ENCODE measurements at places on chromosomes 11 and 22.

DNA sequence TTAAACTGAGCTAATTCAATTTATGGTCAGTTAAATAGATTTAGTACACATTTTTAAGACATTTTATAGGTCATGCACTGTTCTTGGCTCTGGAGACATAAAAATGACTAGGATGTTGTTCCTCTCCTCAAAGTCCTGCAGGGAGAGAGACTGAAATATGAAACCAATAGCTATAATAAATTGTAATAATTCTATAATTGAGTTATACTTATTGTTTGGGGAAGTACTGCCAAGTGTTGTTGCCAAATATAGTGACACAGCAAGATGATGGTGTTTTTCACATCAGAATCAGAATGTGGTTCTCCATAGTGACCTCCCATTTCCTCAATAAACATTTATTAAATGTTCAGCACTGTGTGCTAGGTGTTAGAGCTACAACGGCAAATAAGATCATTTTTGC is 470.6 kb downstream of the NTM start:
- no peak for DNase-seq

GRCh38 chr11:128300785-128301184 is 286.6 kb downstream of the ETS1 start:
- no peak for DNase-seq

- DNase-seq: no peak
These were observed 59.9 kb downstream of the TRAF6 start for GRCh38 chr11:36450110-36450572.

- peak; percentile 47 for DNase-seq
These were observed at the start of gene MAPK8IP1 for GRCh38 chr11:45885274-45885920. Gene MAPK8IP1, plus strand, starts transcription at chr11:45885651. Its CDS starts 170 bp downstream, at chr11:45885821.

GRCh38 chr11:96314326-96315020 is 28.5 kb downstream of the MAML2 start:
- DNase-seq: no peak

DNA sequence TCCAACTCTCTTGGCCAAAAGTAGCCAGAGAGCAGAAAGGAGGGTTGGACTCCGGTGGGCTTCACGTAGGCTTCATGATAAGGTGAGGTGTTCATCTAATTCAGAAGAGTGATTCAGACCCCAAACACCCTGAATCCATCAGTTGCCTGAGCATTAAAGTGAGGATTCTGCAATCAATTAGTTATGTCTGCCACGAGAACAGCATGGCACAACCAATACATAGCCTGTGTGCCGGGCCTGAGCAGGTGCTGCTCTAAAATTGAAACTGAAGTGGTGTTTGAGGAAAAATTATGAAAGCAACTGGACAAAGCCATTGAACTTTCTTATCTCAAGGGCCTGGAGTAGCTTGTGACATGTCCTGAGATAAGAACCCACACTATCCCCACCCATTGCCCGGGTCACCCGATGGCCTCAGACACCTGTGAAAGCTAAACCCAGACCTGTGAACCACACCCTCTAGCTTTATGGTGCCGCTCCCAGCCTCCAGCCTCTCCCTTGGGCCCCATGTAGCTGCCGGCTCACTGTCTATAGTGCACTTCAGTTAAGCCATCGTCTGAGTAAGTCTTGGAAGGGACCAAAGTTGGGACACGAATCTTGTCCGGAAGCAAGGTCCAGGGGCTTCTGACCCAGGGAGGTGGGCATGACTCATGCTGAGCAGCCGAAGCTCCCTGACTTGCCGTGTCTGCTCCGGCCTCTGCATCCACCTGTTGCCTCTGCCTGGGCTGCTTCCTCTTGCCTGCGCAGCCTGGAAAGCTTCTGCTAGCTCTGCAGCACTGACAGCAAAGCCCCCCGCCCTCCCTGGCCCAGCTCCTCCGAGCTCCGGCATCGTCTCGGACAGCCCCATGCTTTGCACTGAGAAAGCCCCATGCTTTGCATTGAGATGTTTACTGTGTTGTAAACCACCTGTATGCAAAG is 5.7 kb upstream of the MYEOV start:
- no peak for DNase-seq

DNA sequence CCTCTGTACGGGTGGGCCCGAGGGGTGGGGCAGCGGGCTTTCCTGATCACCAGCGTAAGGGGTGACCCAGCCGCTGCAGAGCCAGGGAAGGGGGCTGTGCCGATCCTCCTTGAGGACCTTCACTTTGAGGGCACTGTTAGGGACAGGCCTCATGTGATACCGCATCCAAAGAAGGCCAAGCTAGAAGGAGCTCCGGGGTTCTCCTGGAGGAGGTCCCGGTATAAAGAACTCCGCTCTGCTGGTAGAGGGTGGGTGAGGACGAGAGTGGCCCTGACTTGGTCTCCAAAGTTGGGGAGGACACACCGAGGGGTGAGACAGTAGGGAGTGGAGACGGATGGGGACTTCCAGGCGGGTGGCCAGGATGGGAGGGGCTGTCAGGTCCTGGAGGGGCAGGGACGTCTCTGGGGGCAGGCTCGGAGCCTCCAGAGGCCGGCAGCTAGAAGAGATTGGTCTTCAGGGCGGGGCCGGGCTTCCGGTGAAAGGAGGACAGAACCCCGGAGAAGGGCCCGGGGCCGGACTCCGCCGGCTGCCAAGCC is 4.6 kb downstream of the PHOX2A start:
- no peak for DNase-seq

GRCh38 chr11:119491753-119492510 is 69.0 kb upstream of the THY1 start:
- DNase-seq: no peak

- no peak for DNase-seq
These were observed 20.8 kb downstream of the CCDC90B start for GRCh38 chr11:83265331-83265730.

- no peak for DNase-seq
These were observed 33.5 kb upstream of the EMID1 start for GRCh38 chr22:29172216-29172615.

DNA sequence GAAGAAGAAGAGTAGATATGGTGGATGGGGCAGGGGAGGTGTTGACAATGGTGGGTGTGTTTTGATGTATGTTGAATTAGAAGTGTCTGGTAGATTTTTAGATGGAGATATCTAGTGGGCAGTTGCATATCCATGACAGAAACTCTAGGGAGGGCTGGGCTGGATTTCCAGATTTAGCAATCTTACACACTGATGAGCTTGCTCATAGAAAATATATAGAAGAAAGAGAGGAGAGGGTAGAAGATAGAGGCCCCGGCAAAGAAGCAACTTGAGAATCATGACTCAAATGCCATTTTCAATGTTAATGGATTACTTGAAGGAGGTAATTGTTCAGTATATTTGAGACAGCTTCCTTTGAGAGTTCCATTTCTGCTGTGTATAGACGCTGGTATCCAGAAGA is 8.2 kb downstream of the REXO2 start:
- no peak for DNase-seq

DNA sequence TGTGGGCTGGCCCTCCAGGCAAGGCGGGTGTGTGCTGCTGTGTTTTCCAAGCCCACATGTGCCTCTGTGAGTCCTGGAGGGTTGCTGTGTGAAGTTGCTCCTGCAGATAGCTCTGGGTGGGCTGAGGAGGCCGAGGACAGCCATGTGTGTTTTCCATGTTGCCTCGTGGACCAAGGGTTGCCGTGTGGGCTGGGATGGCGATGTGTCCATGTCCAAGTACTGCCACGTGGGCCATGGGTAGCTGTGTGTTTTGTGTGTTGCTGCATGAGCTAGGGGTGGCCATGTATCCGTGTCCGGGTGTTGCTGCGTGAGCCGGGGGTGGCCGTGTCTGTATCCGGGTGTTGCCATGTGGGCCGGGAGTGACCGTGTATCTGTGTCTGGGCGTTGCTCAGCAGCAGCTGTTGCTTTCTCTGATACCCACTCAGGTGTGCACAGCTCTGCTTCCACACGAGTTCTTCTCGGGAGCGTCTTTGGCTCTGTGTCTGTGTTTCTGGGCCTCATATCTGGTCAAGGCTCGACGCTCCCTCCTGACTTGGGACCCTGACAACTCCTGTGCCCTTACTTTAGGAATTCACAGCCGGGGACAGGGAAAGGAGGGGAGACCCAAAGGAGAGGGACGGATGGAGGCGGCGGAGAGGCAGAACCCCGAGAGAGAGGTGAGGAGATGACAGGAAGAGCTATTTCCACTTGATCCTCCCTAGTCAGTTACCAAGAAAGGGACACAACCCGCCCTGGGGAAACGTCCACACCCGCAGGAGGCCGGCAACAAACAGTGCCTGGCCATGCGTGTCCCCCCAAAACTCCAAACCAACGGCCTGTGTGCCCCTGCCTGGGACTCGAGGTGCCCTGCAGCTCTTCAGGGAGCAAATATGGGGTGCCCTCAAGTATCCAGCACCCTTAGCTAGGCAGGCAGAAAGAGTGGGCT is 83.1 kb downstream of the PHF21B start:
- DNase-seq: no peak

- no peak for DNase-seq
These were observed 10.1 kb downstream of the FAM83F start for GRCh38 chr22:40004836-40005235.

DNA sequence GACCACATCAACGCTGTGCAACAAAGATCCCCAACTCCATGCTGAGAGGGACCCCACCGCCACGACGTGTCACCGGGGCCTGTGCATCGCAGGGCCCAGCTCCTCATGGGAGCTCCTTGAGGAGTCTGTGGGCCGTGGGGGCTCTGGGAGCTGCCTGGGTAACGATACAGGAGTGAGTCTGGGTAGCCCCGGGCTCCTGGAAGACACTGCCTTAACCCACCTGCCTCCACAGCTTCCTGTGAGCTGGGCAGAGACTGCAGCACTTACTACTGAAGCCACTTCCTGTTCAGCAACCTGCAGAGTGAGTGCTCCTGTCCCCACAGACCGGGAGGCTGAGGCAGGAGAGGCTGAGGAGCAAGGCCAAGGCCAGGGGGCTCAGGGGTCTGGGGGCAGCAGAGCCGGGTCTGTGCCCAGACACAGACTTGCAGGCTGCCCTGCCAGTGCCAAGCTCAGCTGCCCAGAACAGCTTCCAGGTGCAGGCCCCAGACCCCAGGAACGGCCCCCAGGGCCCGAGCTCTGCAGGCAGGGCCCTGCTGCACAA is 226.7 kb downstream of the BRD1 start:
- no peak for DNase-seq

DNA sequence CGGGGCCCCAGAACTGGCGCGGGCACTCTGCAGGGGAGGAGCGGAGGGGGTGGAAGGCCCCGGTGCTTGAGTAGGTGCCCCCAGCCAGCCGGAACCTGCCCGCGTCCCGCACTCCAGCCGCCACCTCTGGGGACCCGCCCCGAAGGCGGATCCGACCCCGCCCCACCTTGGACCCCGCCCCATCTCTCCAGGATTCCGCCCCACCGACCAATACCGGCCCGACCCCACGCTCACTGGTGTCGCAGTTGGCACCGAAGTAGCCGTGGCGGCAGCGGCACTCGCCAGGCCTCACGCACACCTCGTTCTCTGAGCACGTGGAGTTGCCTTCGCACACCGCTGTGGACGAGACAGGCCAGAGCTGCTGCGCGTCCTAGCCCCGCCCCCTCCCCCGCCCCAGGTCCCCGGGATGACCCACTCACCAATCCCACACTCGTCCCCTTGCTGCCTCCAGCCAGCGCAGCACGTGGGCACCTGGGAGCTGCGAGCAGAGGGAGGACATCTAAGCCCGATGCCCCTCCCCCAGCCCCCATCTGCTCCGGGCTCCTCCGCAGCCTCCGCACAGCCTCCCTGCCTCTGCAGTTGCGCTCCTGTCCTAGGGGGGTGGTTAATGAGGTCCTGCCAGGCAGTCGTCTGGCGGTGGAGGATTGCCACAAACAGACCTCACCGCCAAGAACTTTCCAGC is 6.0 kb downstream of the SCARF2 start:
- no peak for DNase-seq

DNA sequence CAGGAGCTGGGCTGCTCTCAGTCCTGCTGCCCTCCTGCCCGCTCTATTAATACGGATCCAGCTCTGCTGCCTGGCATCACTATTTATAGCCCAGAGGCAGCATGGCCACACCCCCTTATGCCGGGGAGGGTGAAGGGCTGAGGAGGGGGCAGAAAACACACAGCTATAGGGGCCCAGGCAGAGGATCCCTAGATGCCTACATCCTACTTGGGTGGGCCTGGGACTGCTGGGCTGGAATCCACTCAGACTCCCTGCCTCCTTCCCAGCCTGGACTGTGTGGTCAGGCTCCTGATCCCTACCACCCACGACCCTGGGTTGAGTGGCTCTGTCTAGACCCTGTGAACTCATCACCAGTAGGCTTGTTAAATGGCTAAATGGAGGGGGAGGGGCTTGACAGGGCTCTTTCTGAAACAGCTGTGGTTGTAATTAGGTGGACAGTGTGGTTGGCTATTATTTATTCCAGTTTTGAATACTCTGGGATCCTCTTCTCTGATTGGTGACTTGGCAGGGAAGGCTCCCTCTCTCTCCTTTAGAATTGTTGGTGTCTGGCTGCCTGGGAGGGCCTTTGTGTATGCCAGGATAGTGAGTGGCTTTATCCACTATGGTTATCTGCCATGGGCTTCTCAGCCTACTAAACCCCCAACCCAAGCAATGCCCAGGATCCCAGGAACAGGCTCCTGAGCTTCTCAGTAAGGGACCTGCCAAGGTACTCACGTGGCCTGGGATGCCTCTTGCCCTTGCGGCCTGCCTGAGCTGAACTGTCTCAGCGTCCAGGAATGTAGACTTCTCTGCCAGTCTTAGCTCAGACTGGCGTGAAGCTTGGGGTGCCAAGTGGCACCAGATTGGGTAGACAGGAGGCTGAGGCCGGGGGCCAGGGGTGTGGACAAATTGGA is 15.2 kb downstream of the PHLDB1 start:
- DNase-seq: no peak

DNA sequence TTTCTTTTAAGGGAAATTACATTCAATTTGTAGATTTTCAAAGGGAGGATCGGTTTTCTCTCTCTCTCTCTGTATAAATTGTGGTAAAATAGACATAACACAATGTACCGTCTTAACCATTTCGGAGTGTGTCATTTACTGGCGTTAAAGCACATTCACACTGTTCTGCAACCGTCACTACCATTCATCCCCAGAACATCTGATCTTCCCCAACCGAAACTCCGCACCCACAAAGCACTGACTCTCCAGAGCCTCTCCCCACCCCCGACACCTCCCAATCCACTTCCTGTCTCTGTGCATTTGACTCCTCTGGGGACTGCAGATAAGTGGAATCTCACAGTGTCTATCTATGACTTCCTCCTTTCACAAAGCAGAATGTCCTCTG is 15.9 kb upstream of the GRAMD4 start:
- DNase-seq: no peak

GRCh38 chr11:67662142-67662834 is 11.8 kb upstream of the ACY3 start:
- DNase-seq: no peak

- DNase-seq: peak; percentile 84
These were observed 15.7 kb downstream of the DAGLA start for GRCh38 chr11:61695917-61696316.

- no peak for DNase-seq
These were observed 46.2 kb downstream of the CACNA1I start for GRCh38 chr22:39616781-39617180.

GRCh38 chr11:6608726-6609501 is 3.1 kb downstream of the TAF10 start:
- DNase-seq: no peak

DNA sequence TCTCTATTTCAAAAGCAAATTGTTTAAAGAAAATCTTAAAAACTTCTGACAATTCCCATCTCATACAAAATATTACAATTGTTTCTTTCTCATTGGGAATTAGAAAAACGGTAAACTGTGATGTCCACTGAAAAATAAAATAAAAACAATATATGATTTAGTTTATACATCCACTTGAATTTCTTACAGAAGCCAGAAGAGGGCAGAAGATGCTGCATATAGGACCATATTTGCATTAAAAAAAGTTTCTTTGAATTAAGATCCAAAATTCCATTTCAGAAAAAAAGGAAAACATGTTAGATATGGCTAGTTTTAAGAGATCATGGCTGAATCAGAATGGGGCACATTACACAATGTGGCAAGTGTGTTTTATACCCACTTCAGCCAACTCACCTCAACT is 39.3 kb upstream of the LRRC4C start:
- no peak for DNase-seq

Data from stimulated activated CD4-positive, alpha-beta T cell treated with anti-CD3 and anti-CD28 coated beads, TNF-alpha, amount 100 ng/mL, for 1 hour (primary cell).